ENCODE measurements at places on chromosomes 2 and 18.

DNA sequence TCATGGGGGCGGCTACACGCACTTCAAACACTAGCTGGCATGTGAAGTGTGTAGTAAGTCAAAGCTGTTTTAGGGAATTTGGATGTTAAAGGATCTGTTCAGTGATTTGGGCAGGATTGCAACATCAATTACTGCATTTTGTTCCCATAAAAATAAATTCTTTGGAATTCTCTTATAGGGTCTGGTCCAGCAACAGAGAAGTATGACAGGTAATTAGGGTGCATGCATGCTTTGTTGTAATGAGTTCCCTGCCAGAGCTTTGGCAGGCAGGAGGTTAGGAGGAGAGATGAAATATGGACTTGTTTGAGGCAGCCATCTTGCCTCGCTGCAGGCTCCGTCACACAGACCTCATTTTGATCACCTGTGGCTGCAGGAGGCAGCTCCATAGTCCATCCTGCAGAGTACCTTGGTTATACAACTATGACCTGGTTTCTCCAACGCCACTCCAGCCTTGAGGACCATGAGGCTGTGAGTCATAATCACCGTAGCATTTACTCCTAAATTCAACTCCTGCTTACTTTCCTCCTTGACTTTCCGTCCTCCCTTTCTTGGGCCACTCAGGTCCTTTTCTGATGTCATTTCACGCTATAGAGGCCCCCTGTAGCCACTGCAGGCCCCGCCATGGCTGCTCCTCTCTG is 26.5 kb upstream of the EML4 start:
- DNase-seq, result no peak

DNA sequence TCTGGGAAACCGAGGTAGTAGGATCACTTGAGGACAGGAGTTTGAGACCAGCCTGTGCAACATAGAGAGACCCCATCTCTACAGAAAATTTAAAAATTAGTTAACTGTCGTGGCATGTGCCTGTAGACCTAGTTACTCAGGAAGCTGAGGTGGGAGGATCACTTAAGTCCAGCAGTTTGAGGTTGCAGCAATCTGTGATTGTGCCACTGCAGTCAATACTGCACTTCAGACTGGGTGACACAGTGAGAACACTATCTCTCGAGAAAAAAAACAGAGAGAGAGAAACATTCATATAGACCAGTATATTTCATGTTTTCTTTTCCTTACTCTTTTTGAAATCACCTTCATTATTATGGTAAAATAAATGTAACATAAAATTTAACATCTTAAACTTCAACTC is 290.7 kb upstream of the CYP26B1 start:
- DNase-seq, result no peak

GRCh38 chr2:233993461-233993860 is 57.0 kb upstream of the SPP2 start:
- no peak for DNase-seq

DNA sequence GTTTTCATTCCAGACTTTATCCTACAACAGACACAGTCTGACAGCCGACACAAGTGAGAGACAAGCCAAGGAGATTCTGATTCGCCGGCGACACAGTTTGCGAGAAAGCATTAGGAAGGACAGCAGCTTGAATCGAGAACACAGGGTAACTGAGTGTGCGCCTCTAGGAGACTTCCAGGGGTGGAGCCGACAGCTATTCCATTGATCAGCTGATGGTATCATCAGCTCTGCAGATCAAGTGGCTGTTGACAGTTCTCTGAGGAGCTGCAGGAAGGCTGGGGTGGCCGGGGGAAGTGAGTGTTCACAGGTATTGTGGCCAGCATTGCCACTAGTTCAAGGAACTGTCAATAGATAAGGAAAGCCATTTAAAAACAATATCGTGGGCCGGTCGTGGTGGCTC is 57.3 kb upstream of the TMEM182 start:
- DNase-seq, result no peak

GRCh38 chr18:904218-905090 is at the start of gene ADCYAP1:
Gene ADCYAP1 (plus strand): TSS chr18:904871. CDS start chr18:905387, 516 bp downstream.
- DNase-seq, result no peak

- no peak for DNase-seq
Measured at GRCh38 chr2:479031-479430, 191.1 kb upstream of the ALKAL2 start.

DNA sequence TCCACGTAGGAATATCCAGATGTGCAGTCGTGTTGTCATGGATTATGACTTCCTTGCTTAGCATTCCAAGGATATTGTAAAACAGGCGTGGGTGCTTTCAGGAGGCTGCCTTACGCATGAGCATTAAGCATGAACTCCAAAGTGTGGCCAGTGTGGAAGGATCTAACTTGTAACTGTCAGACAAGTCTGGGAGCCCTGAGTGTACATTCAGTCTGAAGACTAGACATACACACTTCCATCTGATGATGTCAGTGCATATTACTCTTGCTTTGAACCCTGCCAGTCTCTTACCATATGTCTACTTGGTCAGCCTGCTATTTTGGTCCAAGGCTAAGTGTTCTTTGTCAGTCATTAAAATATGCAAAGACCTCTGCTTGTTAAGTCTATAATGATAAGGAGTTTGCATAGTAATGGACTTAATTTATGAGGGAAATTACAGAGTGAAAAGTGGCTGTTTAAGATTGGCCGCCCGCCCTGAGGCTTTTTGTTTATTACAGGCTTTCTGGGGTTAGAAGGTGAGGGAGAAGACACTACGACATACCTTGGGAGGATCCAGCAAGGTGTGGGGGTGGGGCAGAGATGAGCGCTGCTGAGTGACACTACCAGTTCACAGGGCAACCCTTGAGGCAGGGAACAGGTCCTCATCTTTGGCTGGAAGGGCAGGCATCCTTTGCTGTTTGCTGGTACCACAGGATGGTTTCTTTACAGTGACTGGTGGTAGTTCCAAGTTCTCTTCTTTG is 48.3 kb downstream of the CABLES1 start:
- DNase-seq, result no peak

DNA sequence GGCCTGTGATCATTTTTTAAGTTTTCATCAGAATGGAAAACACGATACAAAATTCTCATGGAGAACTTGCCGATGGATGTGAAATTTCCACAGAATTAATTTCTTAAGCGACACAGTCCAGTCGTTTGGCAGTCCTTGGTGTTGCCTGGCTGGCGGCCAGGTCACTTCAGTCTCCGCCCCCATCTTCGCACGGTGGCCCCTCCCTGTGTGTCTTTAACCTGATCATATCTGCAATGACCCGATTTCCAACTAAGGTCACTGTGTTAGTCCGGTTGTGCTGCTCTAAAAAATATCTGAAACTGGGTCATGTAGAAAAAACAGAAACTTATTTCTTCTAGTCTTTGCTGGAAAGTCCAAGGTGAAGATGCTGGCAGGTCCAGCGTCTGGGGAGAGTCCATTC is 44.5 kb upstream of the COPS8 start:
- no peak for DNase-seq

DNA sequence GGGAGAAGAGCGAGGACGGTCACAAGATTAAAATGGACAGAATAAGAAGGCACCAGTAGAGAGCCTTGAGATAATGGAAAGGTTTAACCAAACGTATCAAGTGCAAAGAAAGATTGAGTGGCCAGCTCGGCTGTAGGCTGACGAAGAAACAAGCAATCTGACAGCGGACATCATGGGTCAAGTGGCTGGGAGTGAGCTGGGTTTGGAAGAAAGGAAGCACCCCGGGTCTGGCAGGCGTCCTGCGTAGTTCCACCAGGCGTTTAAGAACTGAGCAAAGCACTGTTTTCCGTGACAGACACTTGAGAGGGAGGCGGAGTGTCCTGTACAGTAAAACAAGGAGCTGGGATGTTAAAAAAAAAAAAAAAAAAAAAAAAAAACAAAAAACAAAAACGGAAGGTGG is 27.1 kb downstream of the DAPL1 start:
- no peak for DNase-seq

DNA sequence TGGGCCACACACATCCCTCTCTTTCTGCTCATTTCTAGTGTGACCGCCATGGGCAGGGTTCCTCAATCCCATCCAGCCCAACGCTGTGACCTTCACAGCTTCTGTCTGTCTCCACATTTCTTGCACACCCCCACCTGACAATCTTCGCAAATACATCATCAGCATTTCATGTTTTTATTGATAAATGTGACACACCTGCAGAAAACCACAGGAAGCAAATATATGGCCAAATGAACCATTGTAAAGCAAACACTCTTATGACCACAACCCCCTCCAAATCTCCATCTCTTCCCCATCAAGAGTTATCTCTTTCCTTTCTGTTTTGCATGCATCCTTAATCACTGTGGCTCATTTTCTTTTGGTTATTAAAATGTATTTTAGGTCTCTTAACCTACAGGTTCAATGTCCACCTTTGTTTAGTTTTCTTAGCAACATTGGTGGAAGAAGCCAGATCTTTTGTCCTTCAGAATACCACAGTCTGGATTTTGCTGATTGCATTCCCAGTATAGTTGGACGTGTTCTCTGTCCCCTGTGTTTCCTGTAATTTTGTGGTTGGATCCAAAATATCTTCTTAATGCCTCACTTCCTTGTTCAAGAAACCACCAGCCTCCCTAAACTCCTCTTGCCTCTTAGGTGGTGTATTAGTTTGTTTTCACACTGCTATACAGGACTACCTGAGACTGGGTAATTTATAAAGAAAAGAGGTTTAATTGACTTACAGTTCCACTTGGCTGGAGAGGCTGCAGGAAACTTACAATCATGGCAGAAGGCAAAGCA is 9.8 kb upstream of the NCK2 start:
- DNase-seq, result no peak

- DNase-seq, result no peak
Measured at GRCh38 chr2:96844405-96844808, 586 bp upstream of the ANKRD23 start.

- DNase-seq, result no peak
Measured at GRCh38 chr18:24090876-24091275, 48.0 kb upstream of the CABYR start.

DNA sequence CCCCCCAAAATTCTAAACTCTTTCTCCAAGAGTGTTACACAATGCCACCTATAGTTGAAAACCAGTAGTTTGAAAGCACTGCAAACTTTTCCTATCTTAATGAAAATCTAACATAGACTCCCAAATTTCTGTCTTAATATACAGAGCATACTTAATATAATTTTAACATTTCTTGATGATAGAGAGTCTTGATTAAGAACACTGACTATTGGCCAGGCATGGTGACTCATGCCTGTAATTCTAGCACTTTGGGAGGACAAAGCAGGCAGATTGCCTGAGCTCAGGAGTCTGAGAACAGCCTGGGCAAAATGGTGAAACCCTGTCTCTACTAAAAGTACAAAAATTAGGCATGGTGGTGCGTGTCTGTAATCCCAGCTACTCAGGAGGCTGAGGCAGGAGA is 34.2 kb downstream of the ASXL2 start:
- no peak for DNase-seq

GRCh38 chr2:150125708-150126107 is 361.8 kb downstream of the RND3 start:
- DNase-seq, result no peak

GRCh38 chr2:238985931-238986446 is 138.1 kb downstream of the TWIST2 start:
- DNase-seq, result no peak

GRCh38 chr2:159758686-159759085 is 39.3 kb downstream of the CD302 start:
- no peak for DNase-seq

DNA sequence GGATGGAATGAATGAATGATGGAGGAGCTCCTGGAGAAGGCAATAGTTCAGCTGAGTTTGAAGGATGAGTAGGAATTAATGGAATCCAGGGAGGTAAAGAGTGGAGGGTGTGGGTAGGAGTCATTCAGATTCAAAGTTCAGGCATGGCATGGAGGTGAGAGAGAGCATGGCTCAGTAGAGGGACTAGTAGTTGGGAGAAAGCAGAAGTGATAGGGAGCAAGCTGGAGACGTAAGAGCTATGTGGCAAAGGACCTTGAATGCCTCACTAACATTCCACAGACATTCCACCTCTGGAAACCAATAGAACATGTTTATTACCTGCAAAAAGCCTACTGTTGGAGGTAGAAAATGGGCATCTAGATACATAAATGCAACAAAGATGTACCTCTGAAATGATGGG is 170.1 kb downstream of the HAUS1 start:
- DNase-seq, result no peak

DNA sequence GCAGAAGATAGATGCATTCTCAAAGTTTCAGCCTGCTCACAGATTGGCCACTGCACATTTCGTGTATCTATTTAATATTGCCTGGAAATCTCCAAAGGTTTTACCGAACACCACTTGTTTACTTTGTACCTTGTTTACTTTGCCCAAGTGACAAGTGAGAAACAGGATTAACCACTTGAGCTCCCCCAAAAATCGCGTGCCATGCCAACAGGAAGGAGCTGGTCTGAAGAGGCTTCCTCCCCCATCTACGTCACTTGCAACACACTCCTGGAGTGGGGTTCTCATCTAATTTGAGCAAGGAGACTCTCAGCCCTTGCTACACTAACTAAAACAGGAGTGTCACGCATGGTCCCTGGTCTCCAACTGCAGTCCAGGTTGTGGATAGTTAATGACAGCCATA is 212.5 kb upstream of the TMEM200C start:
- DNase-seq, result no peak

- DNase-seq, result peak; percentile 59
Measured at GRCh38 chr2:181656450-181657291, at the start of gene CERKL. Gene CERKL (minus strand): TSS chr2:181657105. CDS start chr2:181657006, 99 bp downstream.

DNA sequence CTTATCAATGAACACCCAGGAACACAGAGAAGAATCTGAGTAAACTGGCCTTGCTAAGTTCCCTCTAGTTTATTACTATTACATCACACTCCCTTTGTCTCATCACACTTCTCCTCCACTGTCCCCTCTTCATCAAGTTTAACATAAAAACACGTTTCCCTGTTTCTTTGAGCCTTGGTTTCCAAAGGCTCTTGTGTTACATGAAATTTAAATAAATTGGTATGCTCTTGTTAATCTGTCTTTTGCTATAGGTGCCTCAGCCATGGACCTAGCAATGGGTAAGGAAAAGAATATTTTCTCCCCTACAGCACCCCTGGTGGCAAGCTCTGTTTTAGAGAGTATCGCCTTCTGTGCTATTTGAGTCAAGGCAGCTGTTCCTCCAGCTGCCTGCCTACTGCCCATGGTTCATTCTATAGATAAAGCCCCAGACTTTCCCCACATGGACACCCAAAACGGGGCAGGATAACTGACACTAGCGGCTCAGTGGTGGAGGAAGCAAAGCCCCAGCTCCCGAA is 31.8 kb downstream of the TGIF1 start:
- no peak for DNase-seq

GRCh38 chr2:149489452-149489851 is 98.1 kb downstream of the MMADHC start:
- DNase-seq, result no peak

All from sciatic nerve (tissue), 2 donors.